NCI-H510A (cell line): ENCODE measurements at places on chromosomes 11 and 22.
A peak's percentile ranks its signal among the peaks of the same experiment; 100 is the strongest.

DNA sequence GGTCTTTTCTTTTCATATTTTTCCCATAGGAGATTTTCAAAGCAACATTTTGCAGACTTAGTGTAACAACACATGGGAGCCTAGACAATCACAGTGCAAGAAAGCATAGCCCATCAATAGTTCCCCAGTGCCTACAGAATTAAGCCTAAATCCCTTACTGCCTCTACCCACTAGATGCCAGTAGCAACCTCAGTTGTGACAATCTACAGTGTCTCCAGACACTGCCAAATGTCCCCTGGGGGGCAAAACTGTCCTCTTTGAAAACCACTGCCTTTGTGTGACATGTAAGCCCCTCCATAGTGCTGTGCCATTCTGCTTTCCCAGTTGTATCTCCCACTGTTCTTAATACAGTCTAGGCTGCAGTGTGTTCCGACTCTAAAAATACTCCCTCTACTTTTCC lies 1329.0 kb downstream of the LRRC4C start:
- no peak for DNase-seq

DNA sequence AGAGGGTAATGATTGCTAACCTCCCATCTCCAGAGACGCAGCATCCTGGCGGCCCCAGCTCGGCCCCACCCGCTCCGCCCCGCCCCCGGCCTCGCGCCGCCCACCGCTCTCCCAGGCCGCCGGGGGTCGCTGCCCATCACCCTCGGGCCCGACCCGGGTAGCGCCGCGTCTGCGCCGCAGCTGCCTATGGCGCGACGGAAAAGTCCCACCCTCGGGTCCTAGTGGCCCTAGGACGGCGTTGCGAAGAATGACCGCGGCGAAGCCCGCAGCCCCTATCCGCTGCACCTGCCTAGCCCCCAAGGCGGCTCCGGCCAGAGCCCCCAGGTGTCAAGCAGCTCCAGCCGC lies 457 bp downstream of the CPSF7 start:
- DNase-seq = peak; percentile 82

- no peak for DNase-seq
Measured at GRCh38 chr11:65156256-65156655, 13.8 kb upstream of the SPDYC start.

GRCh38 chr11:69245041-69245440 lies 48.9 kb upstream of the MYEOV start:
- no peak for DNase-seq

DNA sequence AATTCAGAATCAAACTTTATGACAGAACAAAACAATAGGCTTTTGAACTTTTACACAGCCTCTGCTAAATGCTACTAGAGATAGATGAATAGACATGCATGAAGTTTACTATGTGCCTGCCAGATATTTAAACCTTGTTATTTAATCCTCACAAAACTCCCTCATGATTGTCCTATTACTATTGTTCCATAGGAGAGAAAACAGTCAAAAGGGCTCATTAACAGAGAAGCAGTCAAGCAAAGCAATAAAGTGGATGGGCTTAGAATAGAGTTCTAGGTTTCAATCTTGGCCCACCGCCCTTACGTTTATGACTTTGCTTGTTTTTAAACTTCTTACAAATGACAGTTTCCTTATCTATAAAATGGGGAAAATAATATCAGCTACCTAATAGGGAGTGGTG lies 12.9 kb downstream of the CWC15 start:
- no peak for DNase-seq

DNA sequence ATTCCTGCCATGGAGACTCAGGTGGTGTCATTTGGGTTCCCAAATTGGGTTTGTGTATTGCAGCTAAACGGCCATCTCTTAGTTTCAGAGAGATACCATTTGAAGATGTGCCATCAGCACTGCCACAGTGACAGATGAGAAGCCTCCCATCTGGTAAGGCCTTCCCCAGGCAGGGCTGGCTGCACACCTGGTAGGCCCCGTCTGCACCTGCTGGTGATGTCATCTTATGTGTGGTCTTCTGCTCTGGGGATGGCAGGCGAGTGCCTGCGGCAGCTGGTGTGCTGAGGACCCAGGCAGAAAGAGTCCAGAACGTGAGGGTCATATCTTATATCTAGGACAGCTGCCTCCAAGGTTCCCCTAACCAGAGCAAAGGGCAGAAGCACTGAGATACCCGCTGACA lies 100.6 kb downstream of the CSNK2A3 start:
- DNase-seq = peak; percentile 73

- DNase-seq = no peak
Measured at GRCh38 chr11:79503028-79503427, 62.2 kb upstream of the TENM4 start.

- DNase-seq = no peak
Measured at GRCh38 chr11:132047167-132047566, 676.8 kb downstream of the NTM start.

DNA sequence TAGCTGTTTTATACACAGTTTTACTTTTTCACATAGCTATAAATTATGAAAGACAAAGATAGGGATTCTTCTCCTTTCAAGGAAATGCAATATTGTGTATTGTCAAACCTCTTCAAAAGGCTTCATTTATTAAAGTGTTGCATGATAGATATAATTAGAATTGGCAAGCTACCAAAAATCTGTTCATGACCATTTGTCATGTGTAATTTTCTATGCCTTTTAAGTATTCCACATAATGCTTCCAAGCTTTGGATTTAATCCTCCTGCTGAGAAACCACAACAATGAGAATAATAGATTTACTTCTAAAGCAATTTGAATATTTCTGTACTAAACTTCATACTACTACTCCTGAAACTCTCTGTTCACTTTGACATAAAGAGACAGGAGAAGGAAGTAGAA lies 403.2 kb upstream of the CCDC179 start:
- no peak for DNase-seq

DNA sequence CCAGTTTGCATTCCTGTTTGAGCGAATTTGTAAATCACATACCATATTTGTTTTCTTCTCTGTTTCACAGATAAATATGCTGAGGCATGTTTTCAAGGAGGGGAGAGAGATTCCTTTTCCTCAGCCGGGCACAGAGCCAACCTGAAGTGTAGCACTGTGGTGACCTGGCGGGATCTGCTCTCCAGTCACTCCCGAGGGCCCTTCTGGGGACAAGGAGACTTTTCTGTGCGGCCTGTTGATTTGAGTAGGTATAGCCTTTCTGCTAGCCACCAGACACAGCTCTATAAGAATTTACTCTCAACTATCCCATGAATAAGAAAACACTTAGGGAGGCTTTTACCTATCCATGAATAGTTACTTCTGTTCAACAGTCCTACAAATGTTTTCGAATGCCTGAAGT lies 63.5 kb upstream of the FDX1 start:
- peak; percentile 21 for DNase-seq

DNA sequence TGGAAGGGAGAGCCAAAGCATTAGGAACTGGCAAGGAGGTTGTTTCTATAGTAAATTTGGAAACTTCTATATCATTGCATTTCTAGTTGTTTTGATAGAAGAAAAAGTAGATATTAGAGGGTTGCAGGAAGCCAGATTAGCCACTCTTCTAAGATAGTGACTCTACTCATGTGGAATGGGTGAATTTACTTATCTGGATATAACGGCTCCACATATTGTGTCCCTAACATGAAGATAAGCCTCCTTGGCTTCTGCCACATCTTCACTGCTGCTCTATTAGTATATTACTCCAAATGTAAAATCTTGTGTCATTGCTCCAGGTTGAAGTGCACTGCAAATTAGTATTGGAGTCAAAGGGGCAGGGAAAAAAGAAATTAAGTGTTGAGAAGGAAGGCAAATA lies 283.3 kb downstream of the CASP12 start:
- DNase-seq = no peak

- DNase-seq = no peak
Measured at GRCh38 chr11:48170241-48171233, 46.1 kb upstream of the OR4B1 start.

- DNase-seq = no peak
Measured at GRCh38 chr11:1653541-1654387, 24.2 kb downstream of the KRTAP5-5 start.

GRCh38 chr11:57323167-57323854 lies 1.4 kb downstream of the TNKS1BP1 start:
- no peak for DNase-seq

DNA sequence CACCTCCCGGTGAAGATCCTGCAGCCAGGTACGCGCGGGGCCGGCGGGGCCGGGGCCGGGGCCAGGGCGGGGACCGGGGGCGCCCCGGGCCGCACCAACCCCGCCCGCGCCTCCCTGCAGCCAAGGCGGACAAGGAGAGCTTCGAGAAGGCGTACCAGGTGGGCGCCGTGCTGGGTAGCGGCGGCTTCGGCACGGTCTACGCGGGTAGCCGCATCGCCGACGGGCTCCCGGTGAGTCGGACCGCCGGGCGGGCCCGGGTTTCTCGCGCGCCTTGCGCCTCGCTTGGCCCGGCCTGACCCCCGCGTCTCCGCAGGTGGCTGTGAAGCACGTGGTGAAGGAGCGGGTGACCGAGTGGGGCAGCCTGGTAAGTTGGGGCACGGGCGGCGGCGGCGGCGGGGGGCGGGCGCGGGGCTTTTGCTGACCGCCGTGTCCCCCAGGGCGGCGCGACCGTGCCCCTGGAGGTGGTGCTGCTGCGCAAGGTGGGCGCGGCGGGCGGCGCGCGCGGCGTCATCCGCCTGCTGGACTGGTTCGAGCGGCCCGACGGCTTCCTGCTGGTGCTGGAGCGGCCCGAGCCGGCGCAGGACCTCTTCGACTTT lies 531 bp downstream of the PIM3 start:
- DNase-seq = no peak

GRCh38 chr11:66861774-66862558 lies 5.1 kb downstream of the LRFN4 start:
- no peak for DNase-seq

- DNase-seq = no peak
Measured at GRCh38 chr11:121426476-121427399, 25.4 kb upstream of the SORL1 start.

DNA sequence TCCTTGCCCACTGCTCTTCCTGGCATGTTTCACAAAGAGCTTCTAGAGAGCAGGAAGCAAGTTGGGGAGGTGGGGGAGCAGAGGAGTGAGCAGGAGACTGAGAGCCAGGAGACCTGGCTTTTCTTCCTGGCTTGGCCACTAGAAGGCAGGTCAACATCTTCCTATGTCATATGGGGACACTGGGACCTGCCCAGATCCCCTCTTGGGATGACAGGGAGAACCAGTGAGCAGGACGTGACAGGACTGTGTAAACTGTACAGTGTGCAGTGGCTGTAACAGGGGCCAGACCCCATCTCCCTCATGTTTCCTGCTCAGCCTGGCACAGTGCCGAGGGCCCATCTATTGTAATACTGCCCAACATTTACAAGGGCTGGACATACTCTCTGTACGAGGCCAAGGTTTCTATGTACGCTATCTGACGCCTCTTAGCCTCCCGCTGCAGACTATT lies 29.4 kb downstream of the GDPD5 start:
- no peak for DNase-seq

DNA sequence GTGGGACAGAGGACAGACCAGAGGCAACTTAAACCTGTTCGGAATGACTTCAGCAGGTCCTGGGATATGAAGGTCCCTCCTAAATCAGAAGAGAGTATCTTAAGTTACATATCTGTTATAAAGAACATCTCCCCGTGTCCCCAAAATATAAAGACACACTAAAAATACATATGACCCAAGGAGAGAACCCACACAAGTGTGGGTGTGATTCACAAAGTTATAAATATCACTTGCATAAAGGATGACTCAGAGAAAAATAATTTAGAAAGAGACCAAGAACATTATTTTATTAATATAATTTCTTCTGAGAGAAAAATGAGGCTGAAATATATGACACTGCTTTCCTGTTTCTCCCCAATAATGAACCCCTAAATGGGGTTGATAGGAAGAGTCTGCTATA lies 14.2 kb downstream of the OR5B21 start:
- DNase-seq = no peak

DNA sequence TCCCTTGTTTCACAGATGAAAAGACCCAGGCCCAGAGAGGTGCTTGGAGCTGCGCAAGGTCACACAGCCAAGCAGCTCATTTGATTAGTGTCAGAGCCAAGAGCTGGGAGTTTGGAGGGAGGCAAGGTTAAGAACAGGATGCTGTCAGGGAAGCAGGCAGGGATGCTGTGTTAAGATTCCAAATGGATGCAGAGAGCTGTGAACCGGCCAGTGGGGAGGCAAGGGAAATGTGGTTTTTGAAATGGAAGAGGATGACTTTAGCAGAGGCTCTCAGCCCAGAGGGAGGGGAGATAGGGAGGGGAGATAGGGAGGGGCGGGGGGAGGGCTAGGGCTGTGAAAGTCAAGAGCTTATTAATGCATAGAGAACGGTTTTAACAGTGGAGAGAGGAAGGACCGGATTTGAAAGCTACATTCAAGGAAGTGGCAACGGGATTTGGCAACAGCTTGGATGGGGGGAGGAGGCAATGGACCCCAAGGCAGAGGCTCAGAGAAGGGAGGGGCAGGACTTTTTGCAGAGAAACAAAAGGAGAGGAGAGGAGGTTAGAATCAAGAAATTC lies 13.0 kb downstream of the RTN4RL2 start:
- no peak for DNase-seq

- DNase-seq = no peak
Measured at GRCh38 chr22:26398741-26399153, 30.3 kb upstream of the ASPHD2 start.

DNA sequence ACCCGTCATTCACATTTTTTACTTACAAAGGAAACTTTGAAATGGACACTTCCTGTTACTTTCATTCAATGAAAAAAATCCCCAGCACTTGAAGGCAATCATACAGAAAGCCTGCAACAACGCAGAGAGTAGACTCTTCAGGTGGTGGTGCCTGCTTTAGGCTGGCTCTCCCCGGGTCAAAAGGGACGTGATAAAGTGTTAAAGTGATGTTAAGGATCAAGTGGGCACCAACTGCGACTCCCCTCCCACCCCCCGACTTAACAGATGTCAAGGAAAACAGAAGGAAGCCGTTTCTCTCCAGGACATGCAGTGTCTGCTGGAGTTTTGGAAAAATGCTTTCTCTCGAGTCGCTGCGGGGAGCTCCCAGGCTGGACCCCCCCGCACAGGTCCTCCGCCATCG lies 414 bp upstream of the PNPLA3 start:
- DNase-seq = no peak

- DNase-seq = no peak
Measured at GRCh38 chr11:66875378-66875777, 18.5 kb downstream of the LRFN4 start.

DNA sequence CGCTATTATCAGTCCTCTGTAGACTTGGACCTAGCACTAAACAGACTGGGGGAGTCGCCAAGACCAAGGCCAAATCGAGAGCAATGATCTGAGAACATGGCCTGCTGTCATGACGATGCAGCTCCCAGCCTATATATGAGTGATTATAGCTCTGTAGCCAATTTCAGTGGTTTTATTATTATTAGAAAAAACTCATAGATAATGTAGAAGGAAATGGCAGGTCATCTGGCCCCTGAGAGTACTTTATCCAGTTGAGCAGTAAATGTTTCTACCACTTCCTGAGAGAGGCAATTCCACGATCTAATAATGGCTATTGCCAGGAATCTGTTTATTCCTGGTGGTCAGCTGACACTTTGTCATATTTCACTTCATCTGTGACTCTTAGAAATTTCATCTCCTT lies 666.7 kb downstream of the OPCML start:
- DNase-seq = no peak

DNA sequence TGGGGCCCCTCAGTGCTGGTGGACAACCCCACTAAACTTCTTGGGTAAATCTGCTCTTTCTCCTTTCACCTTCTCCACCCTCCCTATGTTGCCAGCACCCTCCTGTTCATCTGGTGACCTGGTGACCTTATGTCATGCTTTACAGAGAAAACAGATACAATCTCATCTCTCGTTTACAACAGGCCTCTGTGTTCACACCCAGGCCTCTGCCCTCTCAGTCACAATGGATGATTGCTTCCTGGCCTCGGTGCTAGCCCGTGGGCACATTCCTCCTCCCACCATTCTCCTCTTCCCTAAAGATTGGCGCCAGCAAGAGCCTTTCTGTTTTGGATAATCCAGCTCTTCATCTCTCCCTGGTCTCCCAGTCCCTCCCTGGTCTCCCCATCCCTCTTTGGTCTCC lies 12.3 kb upstream of the PNPLA3 start:
- DNase-seq = no peak
